Activated CD8-positive, alpha-beta memory T cell treated with anti-CD3 and anti-CD28 coated beads for 48 hours (primary cell): ENCODE measurements at places on chromosomes 13 and 19.

DNA sequence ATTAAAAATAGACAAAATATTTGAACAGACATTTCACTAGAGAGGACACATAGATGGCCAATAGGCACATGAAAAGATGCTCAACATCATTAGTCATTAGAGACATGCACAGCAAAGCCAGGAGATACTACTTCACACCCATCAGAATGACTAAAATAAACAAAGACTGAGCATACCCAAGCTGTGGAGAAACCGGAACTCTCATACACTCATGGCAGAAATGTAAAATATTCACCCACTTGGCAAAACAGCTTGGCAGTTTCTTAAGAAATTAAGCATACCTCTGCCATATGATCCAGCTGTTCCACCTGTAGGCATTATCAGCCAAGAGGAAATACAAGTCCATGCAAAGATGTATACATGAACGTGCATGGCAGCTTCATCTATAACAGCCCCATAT lies 213.4 kb downstream of the TSHZ3 start:
- no peak for DNase-seq

GRCh38 chr13:101556676-101557123 lies 104.2 kb downstream of the ITGBL1 start:
- no peak for DNase-seq

- DNase-seq = no peak
Observed at GRCh38 chr13:111303559-111303958, 16.9 kb upstream of the TEX29 start.

DNA sequence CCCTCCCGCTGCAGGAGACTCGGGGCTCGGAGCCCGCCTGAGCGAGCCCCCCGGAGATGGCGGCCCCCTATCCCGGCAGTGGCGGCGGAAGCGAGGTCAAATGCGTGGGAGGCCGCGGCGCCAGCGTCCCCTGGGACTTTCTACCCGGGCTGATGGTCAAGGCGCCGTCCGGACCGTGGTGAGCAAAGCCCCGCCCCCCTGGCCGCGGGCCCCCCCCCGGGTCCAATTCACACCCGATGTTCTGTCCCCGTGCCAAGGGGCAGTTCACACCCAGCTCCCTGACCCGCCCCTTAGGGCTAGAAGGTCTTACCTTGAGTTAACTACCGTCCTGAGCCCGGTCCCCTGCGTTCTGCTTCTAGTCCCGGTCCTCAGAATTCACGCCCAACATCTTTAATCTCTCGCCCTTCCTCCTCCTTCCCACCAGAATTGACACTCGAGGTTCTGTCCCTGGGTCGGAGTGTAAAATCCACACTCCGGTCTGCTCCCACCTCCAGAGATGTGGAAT lies 1.4 kb downstream of the NPAS1 start:
- DNase-seq = no peak

DNA sequence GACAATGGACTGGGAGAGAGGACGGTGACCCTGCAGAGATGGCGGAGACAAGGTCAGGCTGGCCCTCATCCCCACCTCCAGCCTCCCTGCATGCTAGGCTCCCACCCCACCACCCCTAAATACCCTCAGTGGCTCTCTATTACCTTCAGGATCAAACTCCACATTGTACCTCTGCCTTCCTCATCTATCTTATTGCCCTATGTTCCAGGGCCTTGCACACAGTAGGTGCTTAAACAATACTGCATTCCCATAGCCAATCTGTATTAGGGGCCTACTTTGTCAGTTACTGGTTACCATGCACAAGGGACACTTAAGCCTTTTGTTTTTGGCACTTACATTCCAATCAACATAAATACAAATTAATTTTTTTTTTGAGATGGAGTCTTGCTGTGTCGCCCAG lies 6.5 kb downstream of the PALM3 start:
- DNase-seq = no peak

DNA sequence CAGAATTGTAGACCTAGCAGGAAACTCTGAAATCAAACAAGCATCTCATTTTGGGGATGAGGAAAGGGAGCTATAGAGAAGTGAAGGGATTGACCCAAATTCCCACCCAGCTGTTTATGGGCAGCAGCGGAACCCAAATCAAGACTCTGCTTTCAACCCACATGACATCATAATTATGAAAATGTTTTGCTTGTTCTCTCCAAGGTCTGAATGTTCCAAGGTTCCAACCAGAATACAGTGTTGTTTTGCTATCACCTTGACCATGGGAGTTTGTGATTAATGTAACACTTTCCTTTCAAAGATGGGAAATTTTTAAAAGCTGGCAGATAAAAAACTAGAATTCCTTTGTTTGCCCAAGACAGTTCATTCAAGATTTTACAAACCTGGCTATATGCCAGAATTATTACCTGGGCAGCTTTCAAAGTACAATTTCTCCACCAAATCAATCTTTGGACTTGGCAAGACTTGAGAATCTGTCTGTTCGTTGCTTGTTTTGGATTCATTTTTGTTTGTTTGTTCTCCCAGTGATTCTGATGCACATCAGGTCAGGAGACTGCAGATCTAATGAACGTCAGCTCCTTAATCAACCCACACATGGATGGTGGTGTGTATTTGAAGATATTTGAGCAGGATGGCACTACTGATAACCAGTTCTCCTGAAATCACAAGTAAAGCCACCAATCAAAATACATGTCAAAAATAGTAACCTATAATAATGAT lies 322.7 kb downstream of the FOXO1 start:
- no peak for DNase-seq

GRCh38 chr13:110574161-110574560 lies 12.6 kb upstream of the RAB20 start:
- no peak for DNase-seq

DNA sequence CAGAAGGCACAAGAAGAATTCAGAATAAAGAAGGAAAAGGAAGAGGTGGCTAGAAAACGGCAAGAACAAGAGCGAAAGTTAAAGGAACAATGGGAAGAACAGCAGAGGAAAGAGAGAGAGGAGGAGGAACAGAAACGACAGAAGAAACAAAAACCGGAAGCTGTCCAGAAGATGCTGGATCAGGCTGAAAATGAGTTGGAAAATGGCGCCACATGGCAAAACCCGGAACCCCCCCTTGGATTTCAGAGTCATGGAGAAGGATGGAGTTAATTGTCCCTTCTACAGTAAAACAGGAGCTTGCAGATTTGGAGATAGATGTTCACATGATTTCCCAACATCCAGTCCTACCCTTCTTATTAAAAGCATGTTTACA lies 6.7 kb downstream of the CD209 start:
- DNase-seq = no peak

- no peak for DNase-seq
Observed at GRCh38 chr13:37187105-37187504, 81.6 kb upstream of the CSNK1A1L start.
